GM12864 (cell line): ENCODE measurements at places on chromosomes 5 and 9.
A peak's percentile ranks its signal among the peaks of the same experiment; 100 is the strongest.

- DNase-seq, result no peak
Measured at GRCh38 chr9:129749575-129749974, 3.3 kb downstream of the PTGES start.

DNA sequence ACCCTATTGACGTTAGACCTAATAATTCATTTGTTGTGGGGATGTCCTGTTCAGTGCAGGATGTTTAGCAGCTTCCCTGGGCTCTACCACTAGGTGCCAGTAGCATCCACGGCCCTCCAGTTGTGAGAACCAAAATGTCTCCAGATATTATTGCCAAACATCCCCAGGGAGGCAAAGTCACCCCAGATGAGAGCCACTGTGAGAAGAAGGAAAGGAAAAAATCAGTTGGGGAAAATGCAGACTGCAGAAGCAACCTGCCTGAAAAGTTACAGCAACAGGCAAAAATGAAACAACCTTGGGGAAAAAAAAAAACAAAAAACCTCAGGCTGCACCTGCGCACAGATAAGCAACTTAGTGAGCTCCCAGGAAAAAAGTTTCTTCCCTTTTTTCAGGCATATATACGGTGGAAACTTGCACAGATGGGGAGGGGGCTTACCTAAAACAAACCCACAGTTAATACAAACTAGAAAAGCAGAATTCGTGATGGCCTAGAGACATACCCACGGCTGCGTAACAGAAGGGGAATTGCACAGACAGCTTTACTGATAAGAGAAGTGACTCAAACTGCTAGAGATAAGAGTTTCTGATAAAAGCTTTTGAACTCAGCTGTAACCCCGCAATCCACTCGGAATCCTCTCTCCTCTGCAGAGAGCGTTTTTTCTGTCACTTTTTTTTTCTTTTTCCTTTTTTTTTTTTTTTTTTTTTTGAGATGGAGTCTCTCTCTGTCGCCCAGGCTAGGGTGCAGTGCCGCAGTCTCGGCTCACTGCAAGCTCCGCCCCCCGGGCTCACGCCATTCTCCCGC, 29.8 kb upstream of the FBP1 start:
- DNase-seq, result no peak

DNA sequence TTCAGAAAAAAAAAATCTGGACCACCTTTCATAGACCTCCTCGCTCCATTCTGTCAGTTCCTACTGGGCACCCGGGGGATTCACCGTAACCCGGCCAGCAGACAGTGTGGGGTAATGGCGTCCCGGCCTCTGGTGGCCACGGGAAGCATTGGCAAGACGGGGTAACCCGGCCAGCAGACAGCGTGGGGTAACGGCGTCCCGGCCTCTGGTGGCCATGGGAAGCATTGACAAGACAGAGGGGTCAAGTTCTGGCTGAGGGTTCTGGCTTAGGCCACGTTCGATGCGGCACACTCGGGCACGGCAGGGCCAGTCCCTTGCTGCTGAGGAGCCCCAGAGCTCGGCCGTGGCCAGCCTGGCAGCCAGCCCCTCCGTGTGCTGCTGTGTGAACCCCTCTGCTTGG, 116.2 kb upstream of the RAPGEF1 start:
- DNase-seq, result no peak

GRCh38 chr5:10262995-10263394, 12.9 kb downstream of the CCT5 start:
- no peak for DNase-seq

DNA sequence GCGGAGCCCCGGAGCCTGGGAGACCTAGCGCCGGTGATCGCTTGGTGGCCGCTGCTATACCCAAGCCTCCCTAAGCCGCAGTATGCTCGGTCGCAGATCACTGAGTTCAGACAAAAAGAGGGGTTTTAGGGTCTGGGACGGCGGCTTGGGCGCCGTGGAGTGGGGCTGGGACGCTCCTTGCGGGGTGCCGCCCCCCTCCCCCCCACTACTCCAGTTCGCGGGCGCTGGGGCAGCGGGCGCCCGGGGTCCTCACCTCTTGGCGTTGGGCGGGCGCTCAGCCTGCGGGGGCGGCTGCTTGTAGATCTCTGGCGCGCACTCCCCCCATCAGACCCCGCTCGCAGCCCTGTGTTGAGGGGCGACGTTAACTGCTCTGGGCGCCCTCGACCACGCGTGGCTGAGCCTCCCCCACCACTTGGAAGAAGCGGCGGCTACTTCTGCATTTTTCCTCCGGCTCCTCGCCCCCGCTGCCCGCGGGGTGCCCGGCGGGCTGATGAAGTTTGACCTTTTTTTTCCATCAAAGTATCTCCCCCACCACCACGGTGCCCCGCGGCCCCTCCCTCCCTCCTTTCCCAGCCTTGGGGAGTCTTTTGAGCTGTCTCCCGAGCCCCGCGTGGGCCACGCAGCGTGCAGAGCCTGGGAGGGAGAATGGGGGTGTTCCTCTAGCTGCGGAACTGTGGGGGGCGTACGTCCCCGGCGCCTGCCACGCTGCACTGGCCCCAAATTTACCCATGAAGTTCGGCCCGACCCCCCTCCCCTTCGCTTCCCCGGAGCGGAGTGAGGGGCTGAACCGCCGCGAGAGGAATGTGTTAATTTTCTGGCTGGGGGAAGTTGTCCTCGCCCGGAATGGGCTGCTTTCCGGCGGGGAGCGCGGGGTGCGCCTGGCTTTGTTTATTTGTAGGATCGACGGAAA, 1.2 kb downstream of the CXXC5 start:
- no peak for DNase-seq

GRCh38 chr5:129853588-129853987, 50.7 kb upstream of the CHSY3 start:
- no peak for DNase-seq

DNA sequence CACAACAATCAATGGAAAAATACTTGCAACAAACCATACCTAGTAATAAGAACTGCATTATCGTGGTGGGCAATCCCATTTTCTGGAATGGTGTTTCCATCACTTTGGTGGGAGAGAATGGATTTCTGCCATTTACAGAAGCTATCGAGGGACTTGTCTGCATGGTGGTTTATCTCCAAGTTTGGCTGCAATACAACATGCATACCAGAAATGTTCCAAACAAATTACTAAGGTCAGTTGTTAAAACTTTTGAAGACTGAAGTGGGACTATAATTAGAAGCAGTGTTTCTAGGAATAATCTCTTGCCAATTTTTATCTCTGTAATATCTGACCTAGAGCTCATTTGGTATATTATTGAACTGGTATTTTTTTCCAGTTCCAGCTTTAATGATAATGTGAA, 30.3 kb downstream of the ADAMTS6 start:
- DNase-seq, result no peak

GRCh38 chr9:82675605-82676004, 387.3 kb downstream of the RASEF start:
- no peak for DNase-seq

GRCh38 chr5:167743695-167744464, 547.6 kb upstream of the WWC1 start:
- DNase-seq, result no peak

DNA sequence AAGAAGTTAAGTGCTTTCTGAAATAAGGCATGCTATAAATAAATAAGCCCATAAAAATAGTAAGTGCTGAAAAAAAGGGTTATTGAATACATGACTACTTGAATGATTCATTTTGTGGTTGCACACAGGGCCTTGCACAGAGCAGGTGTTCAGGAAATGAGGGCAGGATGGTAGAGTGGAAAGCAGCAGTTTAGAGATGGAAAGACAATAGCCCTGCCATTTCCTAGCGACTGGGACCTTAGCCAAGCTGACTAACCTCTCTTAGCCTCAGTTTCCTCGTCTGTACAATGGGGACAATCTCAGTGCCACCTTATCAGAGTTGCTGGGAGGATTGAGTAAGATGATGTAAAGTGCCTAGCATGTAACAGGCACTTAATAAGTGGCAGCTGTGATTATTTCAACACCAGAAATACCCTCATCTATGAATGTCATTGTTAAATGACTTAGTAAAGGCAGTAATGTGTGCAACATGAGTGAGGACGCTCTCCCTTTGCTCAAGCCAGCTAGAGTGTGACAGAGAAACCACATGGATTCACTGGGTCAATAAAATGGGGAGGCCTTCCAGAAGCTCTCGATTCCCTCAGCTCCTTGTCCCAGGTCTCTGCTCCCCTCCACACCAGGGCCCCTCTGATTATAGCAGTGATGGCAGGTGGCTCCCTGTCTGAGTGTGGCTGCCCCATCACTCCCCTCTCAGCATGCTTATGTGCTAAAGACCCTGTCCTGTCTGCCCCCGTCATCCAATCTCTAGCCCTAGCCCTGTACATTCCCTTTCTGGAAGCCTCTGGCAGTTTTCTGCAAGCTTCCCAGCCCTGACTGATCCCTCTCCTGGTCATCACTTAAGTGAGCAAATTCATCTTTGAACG, 16.0 kb upstream of the PHF19 start:
- DNase-seq, result peak; percentile 86

- DNase-seq, result no peak
Measured at GRCh38 chr9:114339130-114339908, 9.7 kb downstream of the ORM2 start.

GRCh38 chr5:170913573-170913972, 51.8 kb downstream of the RANBP17 start:
- DNase-seq, result no peak

DNA sequence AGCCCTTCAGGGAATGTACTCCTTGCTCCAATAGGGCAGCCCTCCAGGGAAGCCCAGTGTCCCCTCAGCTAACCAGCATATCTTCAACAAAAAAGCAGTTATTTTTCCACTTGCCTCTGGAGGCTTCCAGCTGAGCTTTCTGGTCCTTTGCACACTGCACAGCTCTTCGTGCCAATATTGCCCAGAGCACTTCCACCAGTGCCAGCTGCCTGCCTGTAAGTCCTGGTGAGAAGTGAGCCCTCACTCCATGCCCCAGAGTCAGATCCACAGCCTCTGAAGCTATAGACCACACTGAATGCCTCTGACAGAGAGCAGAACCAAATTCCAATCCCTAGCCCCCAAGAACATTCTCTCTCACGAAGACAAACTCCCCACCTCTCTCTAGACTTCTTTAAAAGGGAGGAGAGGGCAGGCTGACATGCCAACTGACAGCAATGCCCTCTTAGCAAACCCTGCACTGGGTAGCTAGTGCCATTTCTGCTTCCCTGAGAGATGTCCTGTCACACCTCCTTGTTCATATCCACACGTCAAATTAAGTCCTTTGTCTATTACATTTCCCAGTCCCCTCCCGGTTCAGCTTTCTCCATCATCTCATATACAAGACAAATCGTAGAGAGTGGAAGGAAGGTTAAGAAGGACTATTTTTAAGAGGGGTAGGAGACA, 12.7 kb upstream of the HEXB start:
- no peak for DNase-seq
